ENCODE measurements at places on chromosomes 7 and 10. TPM values are rescaled to one million over a fixed set of nuclear protein-coding genes. Genes with fewer than 3 reads are reported as not detected.

The TEX36 gene
- not detected for total RNA-seq

The TRIL gene
- total RNA-seq: not detected

GRCh38 chr7:158447506-158448171 is 140.0 kb downstream of the PTPRN2 start:
- no peak for DNase-seq

DNA sequence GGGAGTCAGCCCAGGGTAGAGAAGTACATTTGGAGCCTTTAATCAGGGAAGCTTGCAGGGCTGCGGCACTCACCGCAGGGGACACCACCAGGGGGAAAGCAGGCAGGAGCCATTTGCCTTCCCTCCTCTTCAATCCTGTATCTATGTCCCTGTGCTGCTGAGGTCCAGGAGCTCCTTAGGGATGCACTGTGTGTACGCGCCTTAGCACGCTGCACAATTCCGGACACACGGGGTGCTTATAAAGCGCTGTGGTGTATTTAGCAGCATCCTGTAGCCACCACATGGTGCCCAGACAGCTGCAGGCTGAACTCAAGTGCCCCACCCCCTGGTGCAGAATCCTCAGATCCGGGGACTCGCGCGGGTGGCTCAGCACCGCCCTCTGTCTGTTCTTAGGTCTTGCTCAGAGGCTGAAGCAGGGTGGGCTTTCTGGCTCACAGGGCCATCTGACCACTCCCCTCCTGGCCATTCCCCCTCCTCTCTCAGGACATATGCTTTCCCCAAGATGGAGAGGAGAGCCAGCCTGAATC is 421.4 kb downstream of the SDK1 start:
- no peak for DNase-seq

GRCh38 chr7:139775829-139776266 is 1.9 kb downstream of the HIPK2 start:
- peak; percentile 79 for DNase-seq

DNA sequence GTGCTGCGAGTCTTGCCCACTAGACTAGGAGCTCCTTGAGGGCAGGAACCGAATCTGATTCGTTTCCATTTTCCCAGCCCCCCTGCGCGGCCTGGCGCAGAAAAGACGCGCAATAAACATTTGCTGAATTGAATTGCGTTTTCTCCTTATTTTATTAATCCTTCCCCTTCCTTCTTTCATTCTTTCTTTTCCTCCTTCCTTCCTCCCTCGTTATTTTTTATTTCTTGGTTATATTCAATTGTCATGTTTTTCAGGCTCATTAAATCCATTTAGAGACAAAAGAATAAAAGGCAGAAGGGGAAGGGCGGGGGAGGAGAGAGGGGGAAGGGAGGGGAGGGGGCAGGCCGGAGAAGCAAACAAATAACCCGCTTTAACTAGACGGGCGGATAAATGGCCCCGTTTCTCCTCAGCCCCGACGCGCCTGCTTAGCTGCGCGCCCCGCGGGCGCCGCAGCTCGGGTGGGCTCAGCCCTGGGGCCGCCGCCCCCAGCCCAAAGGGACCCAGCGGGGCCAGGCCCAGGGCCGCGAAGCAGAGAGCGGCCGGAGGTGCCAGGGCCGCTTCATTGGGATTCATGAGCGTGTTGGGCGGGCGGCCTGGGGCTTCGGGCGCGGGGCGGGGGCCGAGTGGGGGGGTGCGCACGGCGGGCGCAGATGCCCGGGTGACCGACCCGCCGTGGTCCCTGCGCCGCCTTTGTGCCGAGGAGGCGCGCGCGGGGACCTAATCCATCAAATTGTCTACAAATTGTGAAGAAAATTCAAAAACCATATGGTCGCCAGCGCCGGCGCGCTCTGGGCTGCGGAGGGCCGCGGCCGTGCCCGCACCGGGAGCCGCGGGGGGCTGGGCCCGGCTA is 5.0 kb downstream of the LBX1 start:
- no peak for DNase-seq

DNA sequence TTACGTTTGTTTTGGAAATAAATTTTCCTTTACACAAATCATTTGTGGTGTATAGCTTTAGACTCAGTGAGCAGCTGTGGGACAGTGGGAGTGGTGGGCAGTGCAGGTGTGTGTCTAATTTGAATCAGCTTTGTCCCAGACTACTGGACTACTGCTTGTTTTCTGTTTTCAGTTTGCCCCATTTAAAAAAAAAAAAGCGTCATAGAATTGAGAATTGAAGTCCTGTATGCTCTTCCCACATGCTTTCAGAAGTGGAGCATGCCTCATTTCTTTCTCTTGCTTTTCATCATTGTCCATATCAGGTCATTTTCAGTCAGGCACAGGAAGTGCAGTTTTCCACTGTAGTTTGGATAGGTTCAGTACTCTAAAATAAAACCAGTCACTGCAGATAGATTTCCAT is 66.1 kb downstream of the SHH start:
- no peak for DNase-seq

- no peak for DNase-seq
Observed at GRCh38 chr7:134996097-134996550, 9.8 kb downstream of the AGBL3 start.

- peak; percentile 35 for DNase-seq
Observed at GRCh38 chr7:95718577-95719410, 53.6 kb upstream of the DYNC1I1 start.

DNA sequence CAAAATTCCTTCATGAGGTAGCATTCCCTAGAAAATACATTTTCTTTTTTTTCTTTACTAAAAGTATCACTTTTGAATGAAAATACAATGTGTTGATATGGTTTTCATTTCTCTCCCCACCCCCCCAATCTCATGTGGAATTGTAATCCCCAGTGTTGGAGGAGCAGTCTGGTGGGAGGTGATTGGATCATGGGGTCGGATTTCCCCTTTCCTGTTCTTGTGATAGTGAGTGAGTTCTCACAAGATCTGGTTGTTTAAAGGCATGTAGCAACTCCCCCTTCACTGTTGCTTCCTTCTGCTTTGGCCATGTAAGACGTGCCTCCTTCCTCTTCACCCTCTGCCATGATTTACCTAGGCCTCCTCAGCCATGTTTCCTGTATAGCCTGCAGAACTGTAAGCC is 790.3 kb upstream of the KCND2 start:
- DNase-seq: no peak

DNA sequence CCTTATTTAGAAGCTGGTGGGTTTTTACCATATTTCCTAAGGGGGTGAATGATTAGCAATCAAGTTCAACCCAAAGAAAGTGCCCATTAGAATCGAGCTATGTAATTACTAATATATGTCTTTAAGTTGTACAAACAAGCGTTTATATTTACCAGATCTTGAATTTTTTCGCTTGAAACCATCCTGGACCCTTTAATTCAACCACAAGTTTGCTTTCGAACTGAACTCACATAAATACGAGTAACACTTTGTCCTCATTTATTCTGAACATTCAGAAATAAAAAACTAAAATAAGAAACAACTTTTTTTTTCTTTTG is 1.5 kb downstream of the SRI start:
- DNase-seq: no peak

GRCh38 chr7:142709921-142710320 is 39.4 kb upstream of the PRSS1 start:
- no peak for DNase-seq

- DNase-seq: peak; percentile 71
Observed at GRCh38 chr10:61786728-61787127, 114.8 kb upstream of the ARID5B start.

DNA sequence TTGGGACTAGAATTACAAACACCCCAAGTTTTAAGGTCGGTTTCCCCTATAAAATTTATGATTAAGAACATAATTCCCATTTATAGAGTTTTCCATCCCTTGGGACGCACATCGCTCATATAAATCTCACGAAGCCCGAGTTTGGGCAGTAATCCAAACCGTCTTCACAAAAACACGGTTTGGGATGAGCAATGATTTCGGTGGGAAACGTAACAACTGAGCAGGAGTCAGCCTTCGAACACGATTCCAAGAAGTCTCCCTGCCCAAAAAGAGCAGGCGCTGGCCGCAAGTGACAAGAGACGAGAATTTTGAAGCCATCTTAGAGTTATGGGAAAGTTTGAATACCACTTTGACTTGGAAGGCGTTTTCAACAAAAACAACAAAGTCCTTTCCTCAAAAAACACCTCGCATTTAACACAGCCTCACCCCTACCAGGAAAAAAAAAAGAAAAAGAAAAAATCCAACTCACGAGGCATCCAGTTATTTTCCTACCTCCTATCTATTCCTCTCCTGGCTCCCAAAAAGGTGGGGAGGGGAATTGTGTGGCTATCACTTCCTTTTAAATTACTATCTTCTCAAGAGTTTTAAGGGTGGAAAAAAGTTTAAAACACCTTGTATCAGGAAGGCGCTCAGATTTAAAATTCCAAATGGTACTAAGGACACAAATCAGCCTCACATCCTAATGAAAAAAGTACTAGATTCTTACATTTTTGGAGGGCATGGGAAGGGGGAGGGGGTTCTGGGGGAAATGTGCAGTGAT is 1.6 kb downstream of the SEPHS1 start:
- DNase-seq: no peak

All from H4 (cell line).